ENCODE measurements at places on chromosomes 6 and 20. TPM values are rescaled to one million over a fixed set of nuclear protein-coding genes. Genes with fewer than 3 reads are reported as not detected.

GRCh38 chr6:74991573-74992332 is 214.1 kb downstream of the COL12A1 start:
- DNase-seq: peak; percentile 42

CLIC5 gene
- 7.4 TPM for total RNA-seq

- DNase-seq: no peak
Measured at GRCh38 chr6:24376871-24377270, 19.0 kb upstream of the DCDC2 start.

TRIM10 gene
- total RNA-seq: 0.79 TPM

DNA sequence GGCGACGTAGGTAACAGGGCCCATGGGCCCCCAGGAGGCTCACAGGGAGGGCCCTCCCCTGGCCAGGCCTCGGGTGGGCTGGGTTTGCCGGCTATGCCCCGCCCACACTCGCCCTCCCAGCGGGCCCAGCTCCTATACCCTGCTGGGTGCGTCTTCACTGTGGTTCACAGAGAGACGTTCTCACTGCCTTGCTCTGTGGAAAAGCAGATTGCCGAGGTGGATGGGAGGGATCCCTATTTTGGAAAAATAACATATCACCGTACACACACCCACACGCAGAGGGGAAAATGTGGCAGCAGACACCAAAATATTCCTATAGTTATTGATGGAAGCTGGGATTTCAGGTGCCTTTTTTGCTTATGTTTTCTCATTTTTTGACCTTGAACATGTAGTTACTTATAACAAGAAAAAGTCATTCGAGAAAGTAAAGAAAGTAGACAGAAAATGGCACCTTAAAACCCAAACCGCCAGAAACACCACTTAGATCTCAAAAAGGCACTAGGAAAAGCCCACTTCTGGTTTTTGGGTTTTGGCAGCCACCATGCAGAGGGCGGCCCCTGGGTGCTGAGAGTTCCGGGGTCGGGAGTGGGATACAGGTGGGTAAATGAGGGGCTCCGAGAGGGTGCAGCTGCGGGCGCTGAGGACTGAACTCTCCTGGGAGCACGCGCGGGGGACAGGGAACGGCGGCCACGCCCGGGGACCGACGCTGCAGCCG is 49.4 kb downstream of the TMEM242 start:
- no peak for DNase-seq

RAMACL gene
- 1.9 TPM for total RNA-seq

Data from kidney (tissue), 22 donors.